ENCODE measurements at places on chromosomes 7 and 10.

DNA sequence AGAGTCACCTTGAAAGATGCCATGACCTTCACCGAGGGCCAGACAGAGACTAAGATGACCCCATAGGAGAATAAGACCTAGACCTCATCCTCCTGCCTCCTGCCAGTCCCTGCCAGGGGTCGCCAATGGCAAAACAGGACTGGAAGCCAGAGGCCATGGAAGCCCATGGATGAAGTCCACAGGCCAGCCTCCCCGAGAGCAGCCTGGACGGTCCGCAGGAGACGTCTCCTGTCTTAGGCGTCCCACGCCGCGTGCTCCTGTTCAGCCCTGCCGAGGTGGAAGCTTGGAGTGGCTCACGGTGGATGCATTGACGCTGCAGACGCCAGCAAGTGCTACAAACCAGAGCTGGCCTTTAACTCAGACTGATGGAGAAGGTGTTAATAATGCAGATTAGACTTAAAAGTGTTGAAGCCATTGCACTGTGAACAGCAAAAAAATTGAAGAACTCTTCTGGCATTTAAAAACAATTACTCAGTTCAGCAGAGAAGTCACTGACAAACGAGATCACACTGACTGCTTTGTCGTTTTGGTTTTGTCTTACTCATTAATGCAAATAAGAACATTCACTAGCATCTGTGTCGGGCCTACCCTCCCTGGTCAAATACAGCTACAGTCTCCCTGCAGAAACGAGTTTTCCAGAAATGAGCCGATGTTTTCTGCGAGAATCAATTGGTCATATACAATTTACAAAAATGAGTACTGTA is 38.1 kb upstream of the FAM20C start:
- no peak for DNase-seq

- no peak for DNase-seq
These were observed 722.1 kb upstream of the CELF2 start for GRCh38 chr10:10295537-10295936.

- peak; percentile 73 for DNase-seq
These were observed 10.2 kb upstream of the GDF2 start for GRCh38 chr10:47311932-47312662.

GRCh38 chr10:75395932-75396630 is 5.5 kb downstream of the ZNF503 start:
- DNase-seq, result no peak

GRCh38 chr7:81846398-81846797 is 76.6 kb upstream of the HGF start:
- DNase-seq, result no peak

DNA sequence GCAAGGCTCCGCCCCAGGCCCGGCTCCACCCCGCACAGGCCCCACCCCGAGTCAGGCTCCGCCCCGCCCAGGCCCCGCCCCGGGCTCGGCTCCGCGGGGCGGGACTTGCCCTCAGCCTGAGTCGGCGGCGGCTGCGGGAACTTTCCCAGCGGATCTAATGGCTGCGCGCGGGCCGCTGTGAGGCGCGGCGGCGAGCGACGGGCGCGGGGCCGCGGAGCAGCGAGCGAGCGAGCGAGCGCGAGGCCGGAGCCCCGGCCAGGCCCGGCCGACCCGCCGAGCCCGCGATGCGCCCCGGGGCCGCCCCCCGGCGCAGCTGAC is at the start of gene INPP5A:
Gene INPP5A, plus strand, starts transcription at position 104 of the 318 bp plus-strand sequence. CDS start 310 bp downstream, outside the sequence.
- DNase-seq, result no peak

- no peak for DNase-seq
These were observed 129.7 kb downstream of the DGKI start for GRCh38 chr7:137717045-137717444.

DNA sequence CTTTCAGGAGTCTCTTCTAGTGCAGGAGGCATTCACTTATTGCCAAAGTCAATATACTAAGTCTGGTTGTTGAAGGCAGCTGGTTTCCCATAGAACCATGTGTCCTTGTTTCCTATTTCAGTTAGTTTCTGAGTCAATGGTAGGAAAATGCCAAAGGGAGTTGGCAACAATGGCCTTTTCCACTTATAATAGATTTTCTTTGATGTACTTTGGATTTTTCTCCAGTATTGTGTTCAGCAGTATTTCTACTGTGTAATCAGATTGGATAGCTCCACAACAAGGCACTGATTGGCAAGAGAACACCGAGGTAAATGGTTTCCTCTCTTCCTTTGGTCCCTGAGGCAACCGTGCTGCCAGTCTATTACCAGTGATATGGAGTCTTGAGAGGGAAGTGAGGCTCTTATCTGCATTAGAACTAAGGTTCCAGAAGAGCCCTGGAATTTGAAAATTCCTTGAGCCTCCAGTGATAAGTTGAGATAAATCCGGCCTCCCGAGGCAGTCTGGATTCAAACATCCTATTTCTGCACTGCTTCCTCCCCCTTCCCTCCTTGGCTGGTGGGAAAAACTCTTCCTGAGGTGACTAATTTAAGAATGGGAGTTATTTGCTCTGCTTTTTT is 7.9 kb upstream of the SEPTIN7 start:
- DNase-seq, result no peak

DNA sequence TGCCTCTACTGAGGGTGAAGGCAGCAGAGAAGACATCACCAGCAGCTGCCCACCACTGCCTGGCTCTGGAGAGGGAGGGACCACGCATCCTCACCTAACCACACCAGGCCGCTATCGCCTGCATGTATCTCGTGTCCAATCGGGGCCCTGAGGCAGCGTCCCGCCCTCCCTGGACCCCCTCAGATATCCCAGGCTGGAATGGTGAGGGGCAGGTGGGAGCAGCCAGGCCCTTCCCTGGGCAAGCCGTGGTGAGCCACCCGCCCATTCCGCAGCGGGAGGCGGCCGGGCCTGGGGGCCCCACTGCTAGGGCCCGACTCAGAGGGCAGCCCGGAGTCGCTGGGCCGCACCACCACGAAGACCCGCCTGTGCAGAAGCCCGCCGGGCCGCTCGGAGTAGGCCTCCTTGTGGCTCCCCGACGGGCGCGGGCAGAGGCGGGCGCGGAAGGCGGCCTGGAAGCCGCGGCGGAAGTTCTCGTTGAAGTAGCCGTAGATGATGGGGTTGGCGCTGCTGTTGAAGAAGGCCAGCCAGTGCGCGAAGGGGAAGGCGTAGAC is 21.6 kb upstream of the PPA1 start:
- DNase-seq, result no peak

GRCh38 chr10:30059209-30060107 is at the start of gene JCAD:
Gene JCAD, minus strand, starts transcription at chr10:30059586. Its CDS starts 11,774 bp downstream, at chr10:30047812.
- peak; percentile 22 for DNase-seq

DNA sequence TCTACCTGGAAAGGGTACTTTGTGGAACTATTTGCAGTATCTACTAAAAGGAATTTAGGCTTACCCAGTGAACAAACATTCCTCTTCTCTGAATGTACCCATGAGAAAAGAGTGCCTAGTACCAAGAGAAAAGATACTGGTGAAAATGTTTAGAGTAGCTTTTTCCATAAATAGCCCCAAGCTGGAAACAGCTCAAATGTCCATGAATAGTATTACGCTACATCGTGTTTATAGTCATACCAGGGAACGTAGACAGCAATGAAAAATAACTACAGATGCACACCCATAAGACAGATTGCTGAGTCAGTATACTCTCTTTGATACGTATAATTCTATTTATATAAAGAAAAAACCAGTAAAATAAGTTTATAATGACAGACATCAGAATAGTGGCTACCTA is 285.9 kb downstream of the KLF6 start:
- DNase-seq, result no peak

DNA sequence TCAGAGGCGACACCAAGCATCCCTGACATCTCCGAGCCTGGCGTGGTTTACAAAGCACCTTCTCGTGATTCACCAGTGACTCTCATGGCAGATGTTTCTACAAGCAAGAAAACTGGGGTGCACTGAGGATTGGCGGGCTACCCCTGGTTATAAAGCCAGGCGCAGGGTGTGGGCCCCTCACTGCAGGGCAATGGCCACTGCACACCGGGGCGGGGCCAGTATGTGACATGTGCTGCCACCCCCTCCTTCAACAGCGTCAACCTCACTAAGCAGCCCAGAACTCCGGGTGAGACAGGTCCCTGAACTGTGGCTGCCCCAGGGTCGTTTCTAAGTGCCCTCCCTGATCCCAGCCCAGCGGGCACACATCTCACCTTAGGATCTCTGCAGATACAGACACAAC is 63.8 kb downstream of the CHST15 start:
- no peak for DNase-seq

DNA sequence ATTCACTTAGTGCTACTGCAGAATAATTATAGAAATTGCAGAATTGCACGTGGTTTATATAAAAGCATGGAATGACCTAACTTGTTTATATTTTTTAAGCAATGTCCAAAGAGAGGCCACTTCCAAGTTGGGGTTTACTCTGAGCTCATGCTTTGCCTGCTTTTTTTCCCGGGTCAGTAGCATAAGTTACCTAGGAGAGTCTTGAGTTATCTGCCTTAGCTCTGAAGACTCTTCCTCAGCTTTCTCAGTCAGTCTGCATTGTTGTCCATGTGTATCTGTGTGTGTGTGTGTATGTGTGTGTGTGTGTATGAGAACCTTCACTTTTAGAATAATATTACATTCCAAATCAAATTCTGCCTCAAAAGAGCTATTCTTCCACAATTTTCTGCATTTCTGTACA is 239.5 kb upstream of the TCF7L2 start:
- no peak for DNase-seq

GRCh38 chr10:124629415-124629814 is 114.8 kb downstream of the FAM53B start:
- DNase-seq, result no peak

DNA sequence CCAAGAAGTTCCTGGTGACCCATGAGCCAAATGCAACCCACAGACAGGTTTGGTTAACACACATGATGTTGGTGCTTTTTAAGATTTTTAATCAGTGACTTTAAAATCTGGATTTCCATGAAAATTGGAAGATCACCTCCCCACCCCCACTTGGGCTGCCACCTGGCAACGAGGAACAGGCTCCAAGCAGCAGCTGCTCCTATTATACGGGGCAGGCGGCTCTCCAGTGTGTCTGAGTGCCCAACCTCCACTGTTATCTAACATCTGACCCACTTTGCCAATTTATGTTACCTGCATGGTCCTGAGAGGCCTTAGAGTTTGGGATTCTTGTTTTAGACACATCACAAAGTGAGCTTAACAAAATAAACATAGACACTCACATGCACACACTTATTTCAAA is 56.4 kb downstream of the SGMS1 start:
- DNase-seq, result no peak

DNA sequence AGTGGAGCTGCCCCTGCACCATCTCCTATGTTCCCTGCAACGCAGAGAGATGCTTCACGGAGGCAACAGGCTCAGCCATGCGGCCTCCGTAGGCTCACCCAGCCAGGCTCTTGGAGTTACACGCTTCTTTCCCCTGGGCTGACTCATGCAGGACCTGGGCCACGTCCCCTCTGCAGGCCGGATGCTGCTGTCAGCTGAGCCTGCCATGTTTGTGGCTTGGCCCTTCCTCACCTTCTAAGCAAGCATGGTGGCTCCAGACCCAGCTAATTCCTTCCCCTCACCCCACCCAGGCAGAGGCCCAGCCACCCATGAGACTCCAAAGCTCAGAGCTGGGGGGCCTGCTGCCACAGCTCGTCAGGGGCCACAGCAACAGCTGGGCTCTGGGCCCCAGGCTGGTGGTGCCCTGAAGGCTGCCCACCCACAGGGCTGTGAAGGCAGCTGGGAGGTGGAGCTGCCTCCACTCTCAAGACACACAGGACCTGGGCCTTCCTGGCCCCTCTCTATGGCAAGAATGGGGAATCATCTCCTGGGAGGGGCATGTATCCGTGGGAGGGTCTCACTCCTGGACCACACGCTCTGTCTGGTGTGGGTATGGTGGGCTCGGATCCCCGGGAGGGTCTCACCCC is 219.6 kb downstream of the ELFN1 start:
- DNase-seq, result no peak

DNA sequence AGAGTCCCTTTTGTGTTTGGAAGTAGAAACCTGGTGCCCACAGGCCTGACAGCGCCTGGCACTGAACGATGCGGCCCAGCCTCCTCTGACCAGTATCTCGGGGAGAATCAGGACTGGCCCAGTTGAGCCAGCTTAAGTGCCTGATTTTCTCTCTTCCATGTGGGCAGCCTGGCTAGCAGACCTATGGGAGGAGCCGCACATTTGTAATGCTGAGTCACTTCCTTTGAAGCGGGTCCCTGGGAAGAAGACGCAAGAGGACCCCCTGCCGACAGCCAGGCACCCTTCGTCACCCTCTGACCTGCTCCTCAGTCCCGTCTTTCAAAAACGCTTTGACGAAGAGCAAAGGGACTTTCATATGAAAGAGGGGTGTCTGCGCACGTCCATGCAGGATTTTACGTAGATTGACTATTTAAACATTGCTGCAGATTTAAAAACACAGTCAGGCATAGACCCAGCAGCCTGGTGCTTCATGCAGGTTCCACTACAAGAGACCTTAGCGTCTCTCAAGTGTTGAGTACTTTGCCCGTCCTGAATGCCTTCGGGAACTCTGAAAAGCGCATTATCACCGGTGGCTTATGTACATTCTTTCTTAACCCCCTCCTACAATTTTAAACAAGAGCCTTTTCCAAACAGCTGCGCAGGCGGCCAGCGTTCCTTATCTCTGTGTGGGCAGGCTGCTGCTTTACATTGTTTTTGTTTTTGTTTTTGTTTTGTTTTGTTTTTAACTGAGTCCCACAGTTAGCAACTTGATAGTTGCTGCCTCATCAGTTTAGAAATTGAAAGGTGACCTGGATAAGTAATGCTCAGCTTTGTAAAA is 36.5 kb upstream of the AP5Z1 start:
- DNase-seq, result no peak

- no peak for DNase-seq
These were observed 880.6 kb downstream of the LRMDA start for GRCh38 chr10:76311752-76312636.

- DNase-seq, result no peak
These were observed 260.5 kb downstream of the PRPF18 start for GRCh38 chr10:13847201-13847631.

DNA sequence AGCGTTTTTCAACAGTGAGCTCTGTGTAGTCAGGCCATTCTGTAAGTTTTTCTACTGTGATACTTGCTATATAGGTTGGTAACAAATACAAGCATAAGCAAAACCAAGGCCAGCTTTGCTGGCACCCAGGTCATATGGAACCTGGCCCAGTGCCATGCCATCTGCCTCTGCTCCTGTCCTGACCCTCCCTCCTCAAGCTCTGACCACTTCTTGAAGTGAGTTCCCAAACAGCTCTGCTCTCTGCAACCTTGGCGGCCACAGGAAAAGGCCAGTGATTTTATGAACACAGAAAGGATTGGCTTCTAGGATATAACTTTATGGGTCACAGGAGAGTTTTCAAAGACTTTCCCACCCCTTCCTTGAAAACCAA is 12.8 kb downstream of the NOD1 start:
- DNase-seq, result no peak

DNA sequence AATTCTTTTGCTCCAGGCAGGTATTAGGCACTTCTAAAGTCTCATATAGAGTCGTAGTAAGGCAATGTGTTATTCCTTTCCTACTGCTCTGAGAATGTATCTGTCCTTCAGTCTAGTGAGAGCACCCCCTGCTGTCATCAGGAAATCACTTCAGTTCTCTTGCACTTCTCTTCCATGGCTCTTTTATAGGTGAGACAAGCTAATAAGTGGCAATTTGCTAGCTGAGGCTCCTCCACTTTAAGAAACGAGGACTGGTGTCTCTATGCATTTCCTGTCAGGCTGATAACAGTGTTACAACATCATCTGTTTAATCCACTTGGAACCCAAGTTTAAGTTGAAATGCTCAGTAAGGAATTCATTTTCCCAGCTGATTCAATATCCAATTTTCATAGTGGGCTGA is 350.6 kb downstream of the TFEC start:
- no peak for DNase-seq

Measured in activated T-helper 9 cell treated with anti-CD3 and anti-CD28 coated beads, Interleukin-2, amount 50 U/mL, for 16 hours (primary cell).